ENCODE measurements at places on chromosomes 1 and 21.

DNA sequence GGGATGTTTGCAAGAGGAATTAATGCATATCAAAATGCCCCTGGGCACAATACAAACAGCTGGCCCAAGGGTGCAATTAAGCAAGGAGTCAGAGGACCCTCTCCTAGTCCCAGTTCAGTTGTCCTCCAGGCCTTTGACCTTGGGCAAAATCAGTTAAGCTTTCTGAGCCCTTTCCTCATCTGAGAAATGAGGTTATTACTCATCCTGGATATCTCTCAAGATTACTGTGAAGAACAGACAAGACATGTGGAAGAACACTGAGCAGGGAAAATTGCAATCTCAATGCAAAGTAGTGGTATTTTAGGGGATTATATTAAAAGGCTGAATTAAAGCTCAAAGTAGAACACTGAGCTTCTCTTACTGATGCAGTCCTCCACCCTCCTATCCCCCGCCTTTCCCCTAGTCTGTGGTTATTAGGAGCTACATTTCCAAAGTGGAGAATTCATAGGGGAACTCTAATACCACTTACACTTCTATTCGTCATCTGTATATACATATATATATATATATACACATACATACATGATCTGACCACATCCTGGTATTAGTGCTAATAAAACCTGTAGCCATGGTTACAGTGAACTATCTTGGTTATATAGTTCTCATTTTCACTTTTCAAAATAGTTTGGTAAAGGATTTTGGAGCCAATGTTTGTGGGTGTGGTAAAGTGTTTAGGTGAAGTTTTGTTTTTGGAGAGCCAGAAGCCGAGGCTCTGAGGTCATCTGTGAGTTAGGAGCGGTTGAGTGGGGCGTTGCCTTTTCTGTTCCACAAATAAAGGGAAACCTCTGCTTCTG is 18.1 kb downstream of the KIAA0040 start:
- DNase-seq: no peak

DNA sequence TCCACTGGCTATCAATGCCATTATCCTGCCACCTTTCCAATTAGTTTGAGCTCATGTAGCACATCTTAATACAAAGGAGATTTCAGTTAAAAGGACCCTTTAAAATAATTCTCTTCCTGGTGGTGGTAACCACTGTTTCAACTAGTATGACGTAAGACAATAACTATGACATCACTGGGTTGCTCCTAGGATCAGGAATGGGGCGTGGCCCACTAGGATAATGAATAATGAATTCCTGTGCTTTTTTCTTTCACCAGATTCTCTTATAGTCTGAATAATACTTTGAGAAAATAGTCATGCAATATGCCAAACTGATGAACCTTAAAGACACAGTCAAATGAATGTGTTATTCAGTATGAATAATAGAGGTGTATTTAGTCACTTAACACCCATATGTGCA is 10.6 kb upstream of the KIFAP3 start:
- DNase-seq: no peak

- DNase-seq: no peak
Measured at GRCh38 chr21:34524646-34525601, 12.9 kb upstream of the KCNE1 start.

GRCh38 chr1:210250665-210250997 is 18.0 kb downstream of the SERTAD4 start:
- DNase-seq: no peak

DNA sequence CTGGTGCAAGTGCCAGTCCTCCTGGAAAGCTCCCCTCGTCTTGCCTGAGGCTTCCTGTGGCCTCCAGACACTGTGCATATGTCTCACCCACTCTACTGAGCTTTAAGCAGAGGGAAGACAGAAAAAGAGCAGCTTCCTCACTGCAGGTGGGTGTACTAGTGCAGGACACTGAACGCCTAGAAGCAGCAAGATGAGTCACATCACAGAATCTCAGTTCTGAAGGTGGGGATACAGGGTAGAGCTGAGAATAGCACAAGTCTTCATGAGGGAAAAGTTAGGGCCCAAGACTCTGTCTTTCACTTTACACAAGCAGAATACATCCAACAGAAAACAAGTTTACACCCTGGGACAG is 37.4 kb downstream of the PCAT6 start:
- DNase-seq: no peak

GRCh38 chr1:186165303-186165702 is 209.8 kb downstream of the TPR start:
- DNase-seq: no peak

GRCh38 chr21:26148840-26149354 is 21.7 kb downstream of the APP start:
- no peak for DNase-seq

DNA sequence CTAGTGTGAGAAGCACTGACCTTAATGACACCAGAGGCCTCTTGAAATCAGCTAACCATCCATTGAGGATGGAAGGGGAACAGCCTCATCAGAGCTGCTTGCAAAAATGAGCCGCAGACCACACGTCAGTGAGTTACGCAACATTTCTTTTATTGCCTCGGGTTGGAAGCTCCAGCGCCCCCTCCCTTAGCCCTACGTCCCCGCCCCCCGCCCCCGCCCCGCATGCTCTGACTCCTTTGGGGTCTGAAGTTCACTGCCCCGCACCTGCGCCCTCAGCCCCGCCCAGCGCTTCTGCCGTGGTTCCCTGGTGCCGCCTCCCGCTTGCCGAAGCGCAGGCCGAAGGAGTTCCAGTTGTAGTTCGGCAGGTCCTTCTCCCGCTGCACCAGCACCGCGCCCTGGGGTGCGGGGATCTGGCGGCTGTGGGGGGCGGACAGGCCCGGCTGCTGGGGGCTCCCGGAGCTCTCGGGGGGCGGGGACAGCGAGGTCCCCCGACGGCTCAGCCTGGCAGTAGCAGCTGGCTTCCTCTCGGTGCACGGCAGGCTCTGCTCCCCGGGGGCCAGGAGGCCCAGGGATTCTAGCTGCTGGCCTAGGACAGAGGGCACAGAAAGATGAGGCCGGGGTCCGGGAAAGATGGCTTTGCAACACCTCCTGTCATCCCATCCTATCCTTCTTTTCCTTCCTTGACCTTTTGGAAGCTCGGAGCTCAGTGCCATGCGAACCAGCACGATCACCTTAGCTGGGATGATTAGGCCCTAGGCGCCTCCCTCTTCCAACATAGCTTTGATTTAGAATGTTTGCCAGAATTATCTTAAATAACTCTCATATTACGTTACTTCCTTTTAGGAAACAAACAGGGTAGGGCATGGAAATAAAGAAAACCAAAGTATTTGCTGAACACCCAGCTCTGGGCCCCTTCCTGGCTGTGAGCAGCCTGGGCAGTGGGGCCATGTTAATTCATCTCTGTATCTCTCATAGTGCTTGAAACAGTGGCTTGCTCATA is 5.8 kb downstream of the KISS1 start:
- DNase-seq: no peak

- no peak for DNase-seq
Measured at GRCh38 chr1:92409946-92410549, 76.7 kb downstream of the GFI1 start.

DNA sequence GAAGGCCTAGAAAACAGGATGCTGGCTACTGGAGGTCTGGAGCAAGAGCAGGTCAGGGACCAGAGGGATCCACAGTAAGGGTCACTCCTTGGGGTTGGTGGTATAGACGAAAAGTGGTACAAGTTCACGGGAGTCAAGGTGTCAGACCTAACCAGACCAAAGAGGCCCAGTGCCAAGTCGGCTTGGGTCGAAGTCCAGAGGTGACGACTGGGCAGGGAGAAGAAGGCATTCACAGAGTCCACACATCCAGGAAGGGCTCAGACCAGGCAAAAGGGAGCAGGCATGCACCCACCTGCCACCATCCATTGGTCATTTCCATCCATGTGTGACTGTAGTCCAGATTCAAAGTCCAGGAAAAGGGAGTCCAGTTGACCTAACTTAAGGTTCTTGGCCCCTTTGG is 27.1 kb upstream of the SYT6 start:
- no peak for DNase-seq

DNA sequence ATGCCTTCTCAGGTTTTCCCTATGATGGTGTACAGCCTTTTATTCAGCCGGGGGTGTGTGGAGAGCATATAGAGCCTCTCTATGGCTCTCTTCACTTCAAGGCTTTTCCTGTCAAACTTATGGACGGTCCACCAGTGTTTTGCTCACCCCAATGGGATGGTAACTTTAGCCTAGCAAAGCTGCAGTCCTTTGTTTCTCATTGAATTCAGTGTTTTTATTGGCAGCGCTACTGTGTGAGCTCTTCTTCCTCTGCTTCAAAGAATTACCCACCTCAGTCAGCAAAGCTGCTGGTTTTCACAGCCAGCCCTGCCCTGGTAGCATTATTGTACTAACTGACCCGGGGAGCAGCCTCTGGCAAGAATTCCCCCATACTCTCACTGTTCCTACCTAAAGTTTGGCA is 145.3 kb upstream of the RRP15 start:
- DNase-seq: no peak

DNA sequence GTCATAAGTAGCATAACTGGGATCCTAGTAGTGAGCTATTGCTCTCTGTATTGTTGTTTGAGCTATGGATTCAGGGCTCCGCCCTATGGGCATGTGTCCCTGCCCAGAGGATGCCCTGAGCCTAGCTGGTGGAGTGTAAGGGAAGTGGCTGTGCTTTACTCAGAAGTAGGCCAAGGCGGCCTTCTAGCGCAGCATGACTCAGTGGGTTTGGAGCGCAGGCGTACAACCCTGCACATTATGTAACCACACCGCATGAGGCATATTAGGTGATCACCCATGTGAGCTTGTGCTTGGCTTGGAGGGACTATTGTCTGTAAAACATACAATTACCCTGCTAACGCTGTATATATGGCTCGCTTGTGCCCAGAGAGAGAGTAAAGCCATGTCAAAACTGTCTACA is 11.1 kb upstream of the UBE2U start:
- no peak for DNase-seq

DNA sequence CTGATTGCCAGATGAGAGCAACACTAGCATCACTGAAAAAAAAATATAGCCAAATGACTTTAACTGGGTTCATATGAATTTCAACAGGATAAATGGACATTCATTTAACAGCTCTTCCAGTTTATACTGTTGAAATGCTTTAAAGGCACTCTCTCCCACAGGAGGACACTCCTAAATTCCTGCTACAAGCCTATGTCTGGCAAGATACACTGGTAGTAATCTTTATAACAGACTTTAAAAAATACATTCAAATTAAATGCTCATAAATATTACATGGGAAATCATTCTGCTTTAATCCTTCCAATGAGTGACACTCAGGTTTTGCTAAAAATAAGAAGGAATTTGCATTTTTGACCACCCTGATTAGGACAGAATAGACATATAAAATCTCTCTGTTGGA is 526.7 kb upstream of the ADAMTS5 start:
- no peak for DNase-seq

GRCh38 chr1:95116580-95117206 is 462 bp upstream of the TLCD4 start:
- no peak for DNase-seq

- no peak for DNase-seq
Measured at GRCh38 chr1:24289937-24290595, 29.1 kb upstream of the GRHL3 start.

- DNase-seq: no peak
Measured at GRCh38 chr1:33327587-33328325, 6.9 kb upstream of the A3GALT2 start.

- no peak for DNase-seq
Measured at GRCh38 chr21:19171585-19171984, 768.0 kb upstream of the TMPRSS15 start.

- no peak for DNase-seq
Measured at GRCh38 chr1:183218971-183219615, 33.0 kb downstream of the LAMC2 start.

GRCh38 chr1:181135815-181136737 is 47.6 kb downstream of the IER5 start:
- DNase-seq: peak; percentile 70

DNA sequence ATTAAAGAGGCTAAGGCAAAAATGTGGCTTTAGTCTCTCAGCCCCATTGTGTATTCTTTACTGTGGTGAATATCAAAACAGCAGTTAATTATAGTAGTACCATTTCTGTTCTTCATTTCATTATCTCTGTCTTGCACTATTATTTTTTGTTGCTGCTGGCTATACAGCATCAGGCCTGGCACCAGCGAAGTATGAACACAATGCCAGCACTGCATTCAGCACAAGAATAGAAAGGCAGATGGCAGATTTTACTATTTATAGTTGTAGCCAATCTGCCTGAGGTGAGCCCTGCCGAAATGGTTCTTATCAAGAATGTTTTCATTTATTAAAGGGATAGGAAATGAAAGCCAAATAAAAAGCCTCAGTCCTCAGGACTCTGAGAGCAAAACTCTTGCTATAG is 72.1 kb downstream of the GPR52 start:
- DNase-seq: no peak

DNA sequence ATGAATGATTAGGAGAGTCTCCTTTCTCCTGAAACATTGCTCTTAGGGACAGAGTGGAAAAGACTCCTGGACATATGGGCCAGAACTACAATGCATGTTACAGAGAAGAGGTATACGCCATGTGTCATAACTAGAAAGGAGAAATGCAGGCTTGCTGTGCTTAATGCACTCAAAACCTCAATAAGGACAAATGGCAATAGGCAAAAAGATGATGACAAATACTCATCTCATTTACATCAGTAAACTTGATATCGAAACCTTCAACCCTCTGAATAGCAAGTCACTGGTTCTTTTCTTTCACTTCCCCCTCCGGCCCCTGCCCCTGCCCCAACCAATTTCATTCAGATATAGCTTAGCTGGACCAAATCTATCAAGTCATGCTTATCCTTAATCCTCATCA is 1.9 kb upstream of the GPR88 start:
- DNase-seq: no peak

GRCh38 chr1:93573940-93574469 is 107.6 kb downstream of the BCAR3 start:
- DNase-seq: no peak

- DNase-seq: no peak
Measured at GRCh38 chr1:95041491-95042165, 31.1 kb downstream of the ALG14 start.

DNA sequence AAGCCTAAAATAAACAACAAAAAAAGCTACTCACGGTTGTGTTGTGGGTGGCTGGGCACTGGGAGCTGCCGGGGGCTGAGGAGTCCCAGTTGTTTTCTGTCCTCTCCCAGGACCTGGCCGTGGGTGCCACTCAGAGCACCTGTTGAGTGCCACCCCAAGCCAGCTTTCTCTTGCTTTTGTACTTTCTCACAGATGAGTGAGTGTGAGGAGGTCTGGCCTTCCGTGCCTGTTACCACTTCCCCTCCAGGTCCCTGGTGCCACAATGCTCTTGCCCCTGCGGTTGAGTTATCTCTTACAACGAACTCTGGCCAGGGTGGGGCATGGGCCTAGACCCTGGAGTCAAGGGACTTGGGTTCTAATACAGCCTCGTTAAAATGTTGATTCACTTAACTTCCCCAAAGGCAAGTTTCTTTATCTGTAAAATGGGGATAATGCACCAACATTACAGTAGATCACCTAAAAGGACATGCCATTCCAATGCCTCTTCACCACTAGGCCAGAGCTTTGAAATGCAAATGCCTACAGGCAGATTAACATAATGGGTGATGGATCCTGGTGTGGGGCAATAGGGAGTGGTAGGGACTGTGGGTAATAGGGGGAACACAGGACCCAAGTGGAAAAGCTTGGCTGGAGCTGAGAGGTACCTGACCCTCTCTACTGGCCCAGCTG is at the start of gene CNR2:
Gene CNR2 (minus strand): TSS at position 151 of the 669 bp plus-strand sequence. CDS start 37,745 bp downstream, outside the sequence.
- no peak for DNase-seq
